CD4-positive, alpha-beta T cell treated with Interleukin-21 for 1 hour (primary cell): ENCODE measurements at places on chromosomes 1 and 21.
A peak's percentile ranks its signal among the peaks of the same experiment; 100 is the strongest.

GRCh38 chr1:241637604-241638003, 2.6 kb downstream of the CHML start:
- DNase-seq: no peak

DNA sequence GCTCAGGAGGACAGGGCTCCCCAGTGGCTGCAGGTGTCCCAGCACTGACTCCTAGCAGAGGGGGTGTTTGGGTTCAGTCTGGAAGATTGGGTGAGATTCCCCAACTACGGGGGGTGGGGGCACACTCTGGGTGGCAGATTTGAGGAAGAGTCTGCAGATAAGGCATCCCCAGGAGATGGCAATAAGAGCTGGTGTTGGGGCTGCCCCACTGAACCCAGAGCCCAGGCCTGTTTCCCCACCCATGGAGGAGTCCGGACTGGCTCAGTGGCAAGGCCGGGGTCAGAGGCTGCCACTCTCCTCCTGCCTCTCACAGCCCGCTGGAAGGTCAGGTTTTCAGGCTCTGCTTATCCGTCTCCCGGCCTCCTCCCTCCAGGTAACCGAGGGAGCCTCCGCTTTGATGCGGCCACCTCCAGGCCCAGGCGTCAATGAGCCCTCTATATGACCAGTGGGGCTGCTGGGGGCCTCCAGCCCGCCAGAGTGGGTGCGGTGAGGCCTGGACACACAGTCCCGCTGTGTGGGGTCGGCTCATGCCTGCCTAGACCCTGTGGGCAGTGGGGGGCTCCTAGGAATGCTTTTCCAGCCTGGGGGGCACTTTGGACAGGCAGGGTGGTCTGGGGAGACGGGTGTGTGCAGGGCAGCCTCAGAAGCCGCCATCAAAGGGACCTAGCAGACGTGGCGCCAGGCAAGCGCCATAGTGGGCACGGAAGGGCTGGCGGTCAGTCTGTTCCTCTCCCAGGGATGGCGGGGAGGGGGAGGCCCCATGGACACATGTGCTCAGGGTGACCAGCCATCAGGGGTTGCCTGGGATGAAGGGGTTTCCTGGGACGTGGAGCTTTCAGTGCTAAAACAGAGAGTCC, 28.9 kb upstream of the RUNX3 start:
- no peak for DNase-seq

DNA sequence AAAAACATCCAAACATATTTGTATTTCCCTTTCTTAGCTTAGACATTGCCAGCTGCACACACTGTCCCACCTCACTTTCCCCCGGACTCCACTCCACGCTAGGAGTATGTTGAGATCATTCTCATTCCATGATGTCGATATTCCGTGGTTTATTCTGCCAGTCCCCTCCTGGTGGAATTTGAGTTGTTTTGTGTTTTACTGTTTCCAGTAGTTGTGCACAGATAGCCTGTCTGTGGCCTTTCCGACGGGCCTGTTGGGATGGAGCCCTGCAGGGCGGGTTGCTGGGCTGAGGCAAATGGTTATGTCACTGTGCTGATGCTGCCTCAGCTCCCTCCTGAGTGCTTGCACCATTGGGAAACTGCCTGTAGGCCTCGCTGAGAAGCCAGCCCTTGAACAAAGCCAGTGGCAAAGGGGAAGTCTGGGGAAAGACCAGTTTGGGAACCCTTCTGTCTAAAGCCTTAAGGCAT, 12.8 kb downstream of the TRAPPC10 start:
- no peak for DNase-seq

DNA sequence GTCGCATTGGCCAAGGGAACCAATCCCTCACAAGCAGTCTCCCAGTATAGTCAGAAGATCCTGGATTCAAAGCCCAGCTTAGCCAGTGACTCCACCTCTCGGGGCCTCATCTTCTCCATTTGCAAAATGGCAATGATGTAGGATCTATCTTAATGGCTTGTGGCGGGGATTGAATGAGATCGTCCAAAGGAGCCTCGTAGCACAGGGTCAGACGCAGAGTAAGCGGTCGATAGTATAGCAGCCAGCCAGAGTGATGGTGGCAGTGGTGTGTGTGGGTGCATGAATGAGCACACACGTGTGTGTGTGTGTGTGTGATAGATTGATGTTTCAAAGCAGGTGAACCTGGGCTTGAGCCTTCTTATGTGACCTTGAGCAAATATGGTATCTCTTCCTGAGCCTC, 79.8 kb upstream of the WNT4 start:
- no peak for DNase-seq

- no peak for DNase-seq
Measured at GRCh38 chr1:157230500-157230899, 92.3 kb upstream of the ETV3 start.

DNA sequence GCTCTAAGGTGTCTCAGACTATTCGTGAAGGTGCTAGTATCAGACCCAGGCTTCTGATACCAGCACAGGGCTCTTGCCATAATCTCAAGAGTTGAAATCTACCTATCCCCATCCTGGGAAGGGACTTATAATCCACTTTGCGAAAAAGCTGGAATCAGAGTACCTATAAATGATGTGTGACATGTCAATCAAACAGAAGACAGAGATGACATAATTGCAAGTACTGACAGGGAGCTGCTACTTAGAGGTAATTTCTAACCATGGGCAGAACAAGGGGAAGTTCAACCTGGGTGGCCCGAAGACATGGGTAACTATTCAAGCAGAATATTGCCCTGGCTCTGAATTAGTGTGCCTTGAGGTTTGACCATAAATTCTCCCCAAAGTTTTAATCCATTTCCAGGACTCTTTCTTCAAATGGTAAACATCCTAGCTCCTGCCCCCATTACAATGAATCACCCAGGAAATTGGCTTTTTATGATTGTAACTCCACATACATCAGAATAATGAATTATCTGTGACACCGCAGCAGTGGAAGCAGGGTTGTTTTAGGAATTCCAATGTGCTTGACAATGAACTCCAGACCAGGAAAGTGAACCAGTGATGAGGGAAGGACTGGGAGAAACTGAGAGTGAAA, 37.2 kb downstream of the KANK4 start:
- DNase-seq: no peak

DNA sequence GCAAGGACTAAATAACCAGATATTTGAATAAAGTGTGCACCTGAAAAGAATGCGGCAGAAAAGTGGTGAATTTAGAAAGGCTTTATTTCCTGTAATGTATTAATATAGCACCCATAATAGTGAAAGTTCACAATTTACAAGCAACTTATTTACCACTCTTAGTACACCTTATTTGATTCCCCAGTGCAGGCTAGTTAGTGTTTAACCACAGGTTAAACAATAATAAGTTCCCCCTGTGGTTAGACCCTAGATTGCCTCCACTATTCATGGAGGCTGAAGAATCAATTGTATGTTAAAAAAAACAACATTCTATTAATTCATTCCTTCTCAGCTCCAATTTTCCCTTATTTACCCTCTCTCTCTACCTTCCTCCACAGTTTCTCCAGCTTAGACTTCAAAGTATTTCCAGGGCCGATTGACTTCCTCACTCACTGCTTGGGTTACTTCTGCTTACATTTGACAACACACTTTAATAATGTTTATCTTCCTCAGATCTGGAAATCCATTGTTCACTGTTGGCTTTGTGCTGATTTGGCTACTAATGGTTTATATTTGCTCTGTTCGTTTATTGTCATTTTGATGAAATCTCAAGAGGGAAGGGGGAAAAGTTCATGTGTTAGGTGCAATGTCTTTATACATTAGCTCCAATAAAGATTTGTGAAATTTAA, 796.3 kb downstream of the BRINP3 start:
- no peak for DNase-seq

DNA sequence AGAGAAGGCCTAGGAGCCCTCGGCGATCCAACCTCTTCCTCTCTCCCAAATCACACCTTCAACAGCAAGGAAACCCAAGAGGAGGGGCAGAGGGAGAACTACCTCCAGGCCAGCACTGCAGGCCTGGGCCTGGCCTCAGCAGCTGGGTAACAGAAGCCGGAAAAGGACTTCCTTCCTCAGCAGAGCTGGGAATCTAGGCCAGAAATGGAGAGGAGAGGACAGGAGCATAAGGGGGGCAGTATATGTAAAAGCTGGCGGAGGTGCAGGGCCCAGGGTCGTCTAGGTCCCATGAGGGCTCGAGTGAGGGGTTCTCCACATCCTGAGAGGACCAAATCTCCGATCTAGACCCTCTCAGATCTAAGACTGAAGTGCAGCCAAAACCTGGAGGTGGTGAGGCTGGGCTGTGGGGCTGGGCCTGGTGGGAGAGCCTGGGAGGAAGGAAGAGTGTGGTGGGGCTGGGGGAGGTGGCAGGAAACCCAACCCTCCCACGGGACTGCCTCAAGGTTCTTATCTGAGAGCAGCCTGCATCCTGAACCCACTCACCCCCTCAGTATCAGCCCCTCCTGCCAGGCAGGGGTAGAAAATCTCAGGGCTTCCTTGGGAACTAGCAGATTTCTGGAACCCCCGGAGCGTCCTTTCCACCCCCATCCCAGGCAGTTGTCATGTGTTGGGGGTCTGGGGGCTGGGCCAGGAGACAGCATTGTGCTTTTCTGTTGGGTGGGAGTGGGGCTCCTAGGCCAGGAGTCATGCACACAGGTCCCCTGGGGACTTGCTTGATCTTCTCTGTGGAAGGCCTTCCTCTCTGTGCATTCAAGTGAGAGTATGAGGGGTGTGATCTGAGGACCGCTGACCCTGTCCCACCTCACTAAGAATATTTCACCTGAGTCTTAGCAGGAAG, 33.0 kb downstream of the PIK3C2B start:
- DNase-seq: peak; percentile 45

- DNase-seq: no peak
Measured at GRCh38 chr21:42161401-42161955, 57.5 kb upstream of the ABCG1 start.

- no peak for DNase-seq
Measured at GRCh38 chr1:151193856-151194255, 3.9 kb upstream of the VPS72 start.

DNA sequence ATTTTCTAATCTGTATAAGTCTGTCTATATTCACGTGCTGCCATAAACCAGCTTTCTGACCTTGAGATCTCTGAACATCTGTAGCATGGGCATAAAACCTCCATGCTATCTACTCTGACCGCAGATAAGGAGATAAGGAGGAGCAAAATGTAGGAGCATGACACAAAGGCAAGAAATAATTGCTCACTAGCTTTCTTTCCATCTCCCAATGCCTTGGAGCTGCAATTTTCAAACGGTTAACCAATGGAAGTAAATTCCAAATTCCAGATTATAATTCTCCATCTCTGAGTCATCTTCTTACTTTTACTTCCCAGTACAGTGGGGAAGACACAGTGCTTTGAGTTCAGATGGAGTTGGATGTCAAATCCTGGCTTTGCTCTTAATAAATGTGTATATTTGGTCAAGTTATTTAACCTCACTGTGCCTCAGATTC, 41.6 kb downstream of the CD58 start:
- no peak for DNase-seq

- DNase-seq: no peak
Measured at GRCh38 chr1:23574265-23574754, 15.0 kb upstream of the ID3 start.

DNA sequence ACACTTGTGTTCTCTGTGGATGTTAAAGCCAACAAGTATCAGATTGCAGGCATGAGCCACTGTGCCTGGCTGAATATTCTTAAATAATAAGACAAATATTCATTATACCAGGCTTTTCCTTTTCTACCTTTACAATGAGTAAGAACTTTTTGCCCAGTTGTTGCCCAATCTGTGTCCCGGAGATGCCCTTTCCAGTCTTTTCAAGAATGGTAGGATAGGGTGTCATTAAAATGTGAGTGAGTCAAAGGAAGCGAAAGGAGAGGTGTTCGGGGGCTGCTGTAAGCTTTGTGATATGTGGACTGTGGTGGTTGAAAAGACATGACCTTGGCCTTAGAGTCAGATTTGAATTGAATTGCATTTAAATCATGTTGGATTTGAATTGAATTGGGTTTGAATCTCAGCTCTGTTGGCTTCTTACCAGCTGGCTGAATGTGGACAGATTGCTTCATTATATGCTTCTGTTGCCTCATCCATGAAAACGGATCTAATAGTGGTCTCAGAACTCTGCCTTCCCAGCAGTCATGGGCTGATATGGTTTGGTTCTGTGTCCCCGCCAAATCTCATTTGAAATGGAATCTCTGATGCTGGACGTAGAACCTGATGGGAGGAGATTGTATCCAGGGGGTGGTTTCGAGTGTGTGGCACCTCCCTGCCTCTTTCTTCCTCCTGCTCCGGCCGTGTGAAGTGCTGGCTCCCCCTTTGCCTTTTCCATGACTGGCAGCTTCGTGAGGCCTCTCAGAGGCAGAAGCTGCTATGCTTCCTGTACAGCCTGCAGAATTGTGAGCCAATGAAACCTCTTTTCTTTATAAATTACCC, 22.7 kb upstream of the AADACL3 start:
- no peak for DNase-seq

DNA sequence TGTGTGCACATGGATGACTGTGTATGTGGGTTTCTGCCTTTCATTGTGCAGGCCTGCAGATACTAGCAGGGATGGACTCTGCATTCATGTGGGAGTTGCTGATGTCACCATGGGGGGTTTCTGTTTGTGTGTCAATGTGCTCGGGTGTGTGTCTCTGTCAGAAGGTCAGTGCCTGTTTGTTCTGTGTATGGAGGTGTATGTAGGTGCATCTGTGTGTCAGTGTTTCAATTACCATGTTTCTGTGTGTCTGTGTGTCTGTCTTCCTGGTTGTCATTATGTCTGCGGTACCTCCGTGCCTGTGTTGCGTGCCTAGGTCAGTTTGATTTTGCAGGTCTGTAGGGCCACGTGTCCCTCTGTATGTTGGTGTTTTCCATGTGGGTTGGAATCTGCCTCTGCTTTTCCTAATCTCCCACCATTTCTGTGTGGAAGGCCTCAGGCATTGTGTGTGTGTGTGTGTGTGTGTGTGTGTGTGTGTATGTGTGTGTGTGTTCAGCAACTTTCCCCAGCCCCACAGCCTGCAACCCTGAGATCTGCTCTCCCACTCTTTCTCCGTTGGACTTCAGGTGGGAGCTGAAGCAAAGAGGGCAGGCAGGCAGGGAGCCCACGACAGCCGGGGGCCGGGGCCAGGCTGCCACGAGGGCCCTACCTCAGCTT, 36.7 kb upstream of the WASF2 start:
- no peak for DNase-seq

DNA sequence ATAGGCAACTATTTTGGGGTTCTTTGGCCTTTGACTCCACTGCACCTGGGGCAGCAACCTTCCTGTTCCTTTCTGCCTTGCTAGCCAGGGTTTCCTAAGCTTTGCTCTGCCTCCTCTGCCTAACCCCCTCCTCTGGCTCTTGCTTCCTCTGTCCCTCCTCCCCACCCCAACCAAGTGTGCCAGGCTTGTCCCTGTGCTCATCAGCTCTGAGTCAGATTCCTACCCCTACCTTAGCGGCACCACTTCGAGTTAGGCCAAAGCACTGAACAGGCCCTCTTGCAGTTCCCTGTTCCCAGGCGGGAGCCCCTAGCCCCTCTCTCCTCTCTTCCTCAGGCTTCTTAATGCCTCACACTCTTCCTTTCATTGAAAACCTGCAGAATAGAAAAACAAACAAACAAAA, 74.8 kb upstream of the HAO2 start:
- no peak for DNase-seq
